Subcutaneous preadipocyte (primary cell): ENCODE measurements at places on chromosomes 3 and 15. TPM values are rescaled to one million over a fixed set of nuclear protein-coding genes. Genes with fewer than 3 reads are reported as not detected.

Gene ZMYND10
- under 0.01 and 0.20 TPM in 2 replicates for total RNA-seq

Gene CYP19A1
- total RNA-seq = 6.3 and 34.5 TPM in 2 replicates

Gene EFHB
- total RNA-seq = 0.37 and 1.4 TPM in 2 replicates

Gene ARL13B
- 7.7 and 12.5 TPM in 2 replicates for total RNA-seq

Gene PYGO1
- total RNA-seq = 8.1 and 8.6 TPM in 2 replicates

Gene SEMA3G
- total RNA-seq = 0.20 TPM in 1 of 2 replicates, not detected in the other

Gene PLS1
- under 0.01 and 0.59 TPM in 2 replicates for total RNA-seq

Gene ROPN1
- total RNA-seq = not detected in 2 replicates

Gene CACNA1D
- under 0.01 TPM in 1 of 2 replicates, not detected in the other for total RNA-seq

Gene MKRN3
- total RNA-seq = 2.3 TPM in 1 of 2 replicates, not detected in the other

Gene ITGB5
- 143 and 164 TPM in 2 replicates for total RNA-seq

Gene CNTN3
- 0.78 and 2.2 TPM in 2 replicates for total RNA-seq

Gene ANKRD34C
- not detected in 2 replicates for total RNA-seq

Gene XCR1
- not detected in 2 replicates for total RNA-seq

Gene TMIE
- not detected in 2 replicates for total RNA-seq

Gene C3orf20
- not detected in 2 replicates for total RNA-seq

Gene GOLGA8J
- total RNA-seq = not detected in 2 replicates

Gene SCN5A
- 0.20 and 0.37 TPM in 2 replicates for total RNA-seq

Gene GOLGA8Q
- 0.20 and 1.1 TPM in 2 replicates for total RNA-seq

Gene TMEM108
- under 0.01 TPM in 1 of 2 replicates, not detected in the other for total RNA-seq

Gene KLHDC8B
- total RNA-seq = 7.6 and 12.5 TPM in 2 replicates

Gene NOP10
- 227 and 228 TPM in 2 replicates for total RNA-seq

Gene SLC22A13
- 0.37 and 1.2 TPM in 2 replicates for total RNA-seq

Gene AADAC
- under 0.01 TPM in 1 of 2 replicates, not detected in the other for total RNA-seq

Gene GOLGA6D
- not detected in 2 replicates for total RNA-seq

Gene IL17RB
- total RNA-seq = under 0.01 TPM in 1 of 2 replicates, not detected in the other

Gene THOC7
- total RNA-seq = 41.4 and 42.3 TPM in 2 replicates

Gene SEMA6D
- total RNA-seq = under 0.01 and 0.59 TPM in 2 replicates

Gene SCAP
- total RNA-seq = 71.3 and 79.0 TPM in 2 replicates

Gene SCAANT1
- not detected in 2 replicates for total RNA-seq

Gene NOX5
- total RNA-seq = 0.20 and 0.37 TPM in 2 replicates
